ENCODE measurements at places on chromosomes 7 and 10.
A peak's percentile ranks its signal among the peaks of the same experiment; 100 is the strongest.

GRCh38 chr7:52500841-52501240, 534.6 kb upstream of the POM121L12 start:
- H3K27me3 ChIP-seq: no peaks in the 10 kb centered on the region
- H3K27ac ChIP-seq: no peak overlapping the region
- no peak overlapping the region for H3K4me3 ChIP-seq
- no peaks in the 10 kb centered on the region for H3K36me3 ChIP-seq
- no peaks in the 10 kb centered on the region for H3K4me1 ChIP-seq
- DNase-seq: no peak

DNA sequence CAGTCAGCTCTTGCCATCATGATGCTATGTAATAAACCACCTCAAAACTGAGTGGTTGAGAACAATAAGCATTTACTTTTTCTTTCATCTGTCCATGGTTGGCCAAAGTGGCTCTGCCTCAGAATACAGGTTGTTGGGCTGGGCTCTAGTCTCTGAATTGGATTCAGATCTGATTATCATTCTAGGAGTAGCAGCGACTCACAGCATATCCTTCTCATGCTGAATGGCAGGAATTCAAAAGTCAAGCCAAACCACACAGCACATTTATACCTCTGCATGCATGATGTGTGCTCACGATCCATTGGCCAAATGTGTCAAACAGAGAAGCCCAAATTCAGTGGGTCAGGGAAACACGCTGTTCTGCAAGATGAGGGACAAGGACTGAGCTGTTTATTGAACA, 13.6 kb upstream of the GALNT11 start:
- H3K4me3 ChIP-seq: no peak overlapping the region
- H3K4me1 ChIP-seq: no peaks in the 10 kb centered on the region
- DNase-seq: no peak

DNA sequence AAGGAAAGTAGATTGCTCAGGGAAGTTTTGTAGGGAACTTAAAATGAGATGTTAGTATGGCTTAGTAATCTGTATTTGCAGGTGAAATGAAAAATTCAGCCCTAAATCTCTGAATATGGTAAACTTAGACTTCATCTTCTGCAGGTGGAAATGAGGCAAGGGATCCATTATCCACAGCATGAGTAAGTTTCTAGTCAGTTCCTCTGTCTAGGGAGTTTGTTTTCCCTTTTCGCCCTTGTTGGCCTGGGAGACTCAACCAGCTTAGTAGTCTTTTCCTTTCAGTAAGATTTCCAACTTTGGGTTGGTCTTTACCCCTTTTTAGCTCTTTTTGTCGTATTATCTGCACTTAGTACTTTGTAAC, 65.6 kb downstream of the ZEB1 start:
- no peak for DNase-seq
- peaks cover 13% of the 10 kb centered on the region for H3K36me3 ChIP-seq
- H3K4me3 ChIP-seq: no peak overlapping the region
- no peak overlapping the region for H3K27ac ChIP-seq
- H3K4me1 ChIP-seq: no peaks in the 10 kb centered on the region

GRCh38 chr10:67697724-67698131, 1.7 kb upstream of the CTNNA3 start:
- no peak for DNase-seq
- no peaks in the 10 kb centered on the region for H3K36me3 ChIP-seq
- no peaks in the 10 kb centered on the region for H3K4me1 ChIP-seq
- no peak overlapping the region for H3K27ac ChIP-seq
- H3K27me3 ChIP-seq: peaks cover 9% of the 10 kb centered on the region

DNA sequence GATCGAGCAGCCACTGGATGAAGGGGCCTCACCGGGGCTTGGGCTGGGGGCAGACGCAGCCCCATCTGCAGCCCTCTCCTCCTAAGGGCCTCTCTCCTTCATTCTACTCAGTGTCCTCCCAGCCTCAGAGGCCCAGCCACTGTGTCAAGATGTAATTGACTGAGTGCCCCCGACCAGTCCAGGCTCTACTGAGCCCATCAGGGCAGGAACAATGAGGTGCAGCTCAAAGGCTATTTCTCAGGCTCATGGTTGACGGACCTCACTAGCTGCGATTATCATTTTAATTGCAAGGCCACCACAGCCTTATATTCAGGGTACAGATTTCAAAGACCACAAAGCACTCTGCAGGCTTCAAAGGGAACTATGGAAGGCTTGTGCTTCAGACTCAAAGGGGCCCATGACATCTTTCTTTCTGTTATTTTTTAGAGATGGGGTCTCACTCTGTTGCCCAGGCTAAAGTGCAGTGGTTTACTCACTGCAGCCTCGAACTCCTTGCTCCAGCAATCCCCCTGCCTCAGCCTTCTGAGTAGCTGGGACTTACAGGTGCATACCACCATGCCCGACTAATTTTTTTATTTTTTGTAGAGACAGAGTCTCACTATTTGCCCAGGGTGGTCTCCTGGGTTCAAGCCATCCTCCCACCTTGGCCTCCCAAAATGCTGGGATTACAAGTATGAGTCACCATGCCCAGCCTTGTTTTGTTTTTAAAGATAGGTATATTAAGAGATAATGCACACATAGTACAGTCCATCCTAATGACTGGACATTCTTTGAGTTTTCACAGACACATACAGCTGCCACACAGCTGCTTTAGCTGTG, 23.7 kb downstream of the SLC29A3 start:
- no peak for DNase-seq
- H3K27ac ChIP-seq: no peak overlapping the region
- H3K27me3 ChIP-seq: no peaks in the 10 kb centered on the region
- no peak overlapping the region for H3K4me3 ChIP-seq
- H3K4me1 ChIP-seq: peaks cover 29% of the 10 kb centered on the region

- H3K36me3 ChIP-seq: no peaks in the 10 kb centered on the region
- no peak overlapping the region for H3K27ac ChIP-seq
- H3K4me1 ChIP-seq: no peaks in the 10 kb centered on the region
- H3K27me3 ChIP-seq: no peaks in the 10 kb centered on the region
Measured at GRCh38 chr7:21412410-21412851, 15.5 kb upstream of the SP4 start.

- H3K36me3 ChIP-seq: no peaks in the 10 kb centered on the region
- H3K27me3 ChIP-seq: no peaks in the 10 kb centered on the region
- DNase-seq: no peak
Measured at GRCh38 chr10:7264313-7264756, 146.5 kb downstream of the SFMBT2 start.

DNA sequence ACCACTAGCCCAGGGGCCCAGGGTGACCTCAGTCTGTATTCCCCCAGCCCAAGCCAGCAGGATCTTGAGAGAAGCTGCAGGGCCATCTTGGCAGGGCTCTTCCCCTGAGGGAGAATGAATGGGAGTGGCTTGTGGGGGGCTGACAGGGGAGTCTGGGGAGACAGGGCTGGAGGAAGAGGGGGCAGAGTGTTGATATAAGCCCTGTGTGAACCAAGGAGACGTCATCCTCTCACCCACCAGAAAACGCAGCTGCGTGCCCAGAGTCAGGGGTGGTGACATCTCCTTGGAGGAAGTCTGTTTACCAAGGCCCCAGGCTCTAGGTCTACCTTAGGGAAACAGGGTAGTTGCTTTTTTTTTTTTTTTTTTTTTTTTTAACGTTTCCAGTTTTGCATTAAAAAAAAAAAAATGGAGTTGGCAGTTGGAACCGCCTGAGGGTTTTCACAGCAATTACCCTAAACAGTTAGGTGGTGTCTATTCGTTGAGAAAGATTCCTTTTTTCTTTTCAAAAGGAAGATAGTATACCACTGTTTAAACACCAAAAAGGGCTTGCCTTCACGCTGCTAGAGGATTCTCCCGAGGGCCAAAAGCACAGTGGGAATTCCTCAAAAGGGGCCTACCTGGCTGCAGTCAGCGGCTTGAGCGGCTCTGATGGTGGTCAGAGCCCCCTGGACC, 113.8 kb downstream of the PRPF18 start:
- H3K4me3 ChIP-seq: no peak overlapping the region
- H3K36me3 ChIP-seq: peaks cover 39% of the 10 kb centered on the region
- H3K4me1 ChIP-seq: peaks cover 29% of the 10 kb centered on the region
- no peak overlapping the region for H3K27ac ChIP-seq
- no peaks in the 10 kb centered on the region for H3K27me3 ChIP-seq

- peaks cover 54% of the 10 kb centered on the region for H3K4me1 ChIP-seq
- H3K27me3 ChIP-seq: no peaks in the 10 kb centered on the region
- peaks cover 14% of the 10 kb centered on the region for H3K36me3 ChIP-seq
- H3K27ac ChIP-seq: peak overlapping the region; percentile 7
- no peak overlapping the region for H3K4me3 ChIP-seq
Measured at GRCh38 chr7:155753446-155753965, 58.8 kb downstream of the SHH start.

DNA sequence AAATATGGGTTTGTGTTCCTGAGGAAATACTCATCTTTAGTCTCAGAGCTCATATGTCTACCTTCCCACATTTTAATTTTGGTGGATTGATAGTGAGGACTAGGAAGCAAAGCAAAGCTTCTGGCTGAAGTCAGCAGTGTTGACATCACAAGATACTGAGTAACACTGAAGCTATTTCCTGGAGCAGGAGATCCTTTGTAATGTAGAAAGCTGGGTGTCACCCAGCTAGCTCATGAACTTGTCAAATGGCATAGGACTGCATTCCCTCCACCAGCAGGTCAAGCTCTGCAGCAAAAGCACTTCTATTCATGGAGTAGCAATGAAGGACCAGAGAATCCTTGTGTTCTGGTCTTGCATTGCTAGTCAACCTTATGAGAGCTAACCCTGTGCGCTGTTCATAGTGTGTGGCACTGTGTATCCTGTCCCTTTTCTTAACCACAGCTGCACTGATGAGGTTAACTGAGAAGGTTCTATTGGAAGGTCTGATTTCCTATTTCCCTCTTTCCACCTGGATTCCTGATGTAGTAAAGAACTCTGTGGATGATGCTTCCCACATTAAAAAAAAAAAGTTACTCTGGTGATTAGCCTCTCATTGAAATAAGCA, 94.8 kb upstream of the ZNF804B start:
- H3K4me3 ChIP-seq: no peak overlapping the region
- DNase-seq: no peak
- no peaks in the 10 kb centered on the region for H3K36me3 ChIP-seq
